ENCODE measurements at places on chromosomes 11 and 22.

GRCh38 chr11:66845876-66846212 lies 2.6 kb downstream of the RCE1 start:
- H3K36me3 ChIP-seq, result peaks cover 33% of the 10 kb centered on the region
- no peak for DNase-seq
- no peak overlapping the region for H3K27ac ChIP-seq
- peaks cover 7% of the 10 kb centered on the region for H3K4me1 ChIP-seq
- no peak overlapping the region for H3K4me3 ChIP-seq
- H3K27me3 ChIP-seq, result no peaks in the 10 kb centered on the region

- no peaks in the 10 kb centered on the region for H3K27me3 ChIP-seq
- H3K4me3 ChIP-seq, result no peak overlapping the region
- H3K27ac ChIP-seq, result no peak overlapping the region
- no peaks in the 10 kb centered on the region for H3K36me3 ChIP-seq
- no peak for DNase-seq
- peaks cover 3% of the 10 kb centered on the region for H3K4me1 ChIP-seq
Observed at GRCh38 chr11:131916638-131917037, 546.2 kb downstream of the NTM start.

DNA sequence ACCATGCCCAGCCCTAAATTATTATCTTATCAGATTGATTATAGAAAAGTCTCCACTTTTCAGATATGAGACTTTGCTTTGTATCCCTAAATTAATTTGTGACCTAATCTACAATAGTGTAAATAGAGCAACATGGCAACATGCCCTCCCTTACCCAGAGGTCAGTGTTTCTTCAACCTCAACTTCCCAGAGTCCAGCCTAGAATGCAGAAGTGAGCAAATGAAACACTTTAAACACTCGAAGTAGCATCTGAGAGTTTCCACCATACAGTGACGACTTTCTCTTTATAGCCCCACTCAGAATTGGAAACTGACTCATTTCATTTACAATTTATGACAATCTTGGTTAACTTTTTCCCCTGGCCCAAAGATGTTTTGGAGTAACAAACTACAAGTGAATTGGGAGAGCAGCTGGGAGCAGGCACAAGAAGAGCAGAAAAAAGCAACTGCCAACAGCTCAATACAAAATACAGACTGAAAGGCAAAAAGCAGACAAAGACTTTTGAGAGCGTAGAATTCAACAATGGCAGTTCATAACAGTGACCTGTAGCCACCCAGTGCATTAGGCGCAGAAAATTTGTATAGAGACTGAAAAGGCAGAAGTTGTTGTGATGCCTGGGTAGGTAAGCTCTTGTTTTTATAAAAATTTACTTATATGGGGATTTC lies 10.1 kb upstream of the BLID start:
- no peak for DNase-seq
- H3K4me3 ChIP-seq, result no peak overlapping the region
- no peaks in the 10 kb centered on the region for H3K36me3 ChIP-seq
- no peaks in the 10 kb centered on the region for H3K27me3 ChIP-seq

GRCh38 chr11:16184588-16184987 lies 171.8 kb downstream of the SOX6 start:
- DNase-seq, result no peak
- H3K4me1 ChIP-seq, result peaks cover 5% of the 10 kb centered on the region

DNA sequence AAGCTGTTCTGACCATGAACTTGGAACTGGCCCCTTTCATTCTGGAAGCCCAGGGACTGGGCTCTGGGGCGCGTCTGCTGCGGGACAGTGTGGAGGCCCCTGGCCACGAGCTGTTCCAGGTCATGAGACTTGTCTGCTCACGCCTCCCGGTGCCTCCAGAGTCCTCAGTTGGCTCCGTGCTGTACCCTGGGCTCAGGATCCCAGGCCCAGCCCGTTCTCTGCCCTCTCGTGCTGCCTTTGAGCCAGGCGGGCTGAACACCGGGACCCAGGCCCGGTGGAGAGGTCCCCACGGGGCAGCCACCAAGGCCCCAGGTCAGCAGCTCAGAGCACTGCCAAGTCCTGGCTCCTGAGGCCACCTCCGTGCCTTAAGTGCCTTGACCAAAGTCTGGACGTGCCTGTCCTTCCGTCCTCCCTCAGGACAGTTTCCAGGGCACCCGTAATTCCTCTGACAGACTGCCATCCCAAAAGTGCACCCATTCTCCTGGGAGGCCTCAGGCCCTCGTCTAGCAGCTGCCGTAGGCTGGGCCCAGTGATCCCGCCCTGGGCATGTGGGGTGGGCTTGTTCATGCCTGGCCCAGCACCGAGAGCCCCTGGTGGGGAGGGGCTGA lies 36.3 kb upstream of the PPARA start:
- H3K27me3 ChIP-seq, result peaks cover 77% of the 10 kb centered on the region
- H3K4me3 ChIP-seq, result no peak overlapping the region
- no peak for DNase-seq

DNA sequence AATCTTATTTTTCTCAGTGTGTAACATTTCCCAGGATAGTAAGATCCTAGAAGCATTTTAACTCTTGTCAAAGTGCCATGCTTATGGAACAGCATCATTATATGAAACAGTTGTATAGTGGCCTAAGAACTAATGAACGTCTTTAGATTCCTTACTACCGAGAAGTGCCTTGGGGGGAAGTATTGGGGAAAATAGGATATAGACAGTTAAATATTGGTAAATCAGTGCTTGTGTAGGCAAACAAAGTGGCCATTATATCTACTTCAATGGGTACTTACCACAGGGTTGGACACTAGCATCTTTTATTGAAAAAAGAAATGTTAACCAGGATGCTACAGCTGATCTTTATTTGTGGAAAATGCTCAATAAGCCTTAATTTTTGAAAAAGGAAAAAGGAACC lies 11.3 kb downstream of the FAR1 start:
- no peak for DNase-seq
- H3K4me1 ChIP-seq, result no peaks in the 10 kb centered on the region
- no peak overlapping the region for H3K4me3 ChIP-seq
- no peaks in the 10 kb centered on the region for H3K36me3 ChIP-seq
- no peaks in the 10 kb centered on the region for H3K27me3 ChIP-seq
- H3K27ac ChIP-seq, result no peak overlapping the region

GRCh38 chr11:61700212-61700611 lies 20.0 kb downstream of the DAGLA start:
- no peak overlapping the region for H3K27ac ChIP-seq
- peaks cover 17% of the 10 kb centered on the region for H3K4me1 ChIP-seq
- no peaks in the 10 kb centered on the region for H3K36me3 ChIP-seq
- no peak overlapping the region for H3K4me3 ChIP-seq

- peaks cover 4% of the 10 kb centered on the region for H3K4me1 ChIP-seq
- no peaks in the 10 kb centered on the region for H3K27me3 ChIP-seq
- no peak overlapping the region for H3K27ac ChIP-seq
- DNase-seq, result no peak
Observed at GRCh38 chr11:36699271-36699670, 101.2 kb upstream of the RAG2 start.

Data from neuronal stem cell (in vitro differentiated cells).